NCI-H2171 (cell line): ENCODE measurements at places on chromosomes 6 and 20.

GRCh38 chr6:80134065-80134464, 27.6 kb downstream of the BCKDHB start:
- DNase-seq = no peak

DNA sequence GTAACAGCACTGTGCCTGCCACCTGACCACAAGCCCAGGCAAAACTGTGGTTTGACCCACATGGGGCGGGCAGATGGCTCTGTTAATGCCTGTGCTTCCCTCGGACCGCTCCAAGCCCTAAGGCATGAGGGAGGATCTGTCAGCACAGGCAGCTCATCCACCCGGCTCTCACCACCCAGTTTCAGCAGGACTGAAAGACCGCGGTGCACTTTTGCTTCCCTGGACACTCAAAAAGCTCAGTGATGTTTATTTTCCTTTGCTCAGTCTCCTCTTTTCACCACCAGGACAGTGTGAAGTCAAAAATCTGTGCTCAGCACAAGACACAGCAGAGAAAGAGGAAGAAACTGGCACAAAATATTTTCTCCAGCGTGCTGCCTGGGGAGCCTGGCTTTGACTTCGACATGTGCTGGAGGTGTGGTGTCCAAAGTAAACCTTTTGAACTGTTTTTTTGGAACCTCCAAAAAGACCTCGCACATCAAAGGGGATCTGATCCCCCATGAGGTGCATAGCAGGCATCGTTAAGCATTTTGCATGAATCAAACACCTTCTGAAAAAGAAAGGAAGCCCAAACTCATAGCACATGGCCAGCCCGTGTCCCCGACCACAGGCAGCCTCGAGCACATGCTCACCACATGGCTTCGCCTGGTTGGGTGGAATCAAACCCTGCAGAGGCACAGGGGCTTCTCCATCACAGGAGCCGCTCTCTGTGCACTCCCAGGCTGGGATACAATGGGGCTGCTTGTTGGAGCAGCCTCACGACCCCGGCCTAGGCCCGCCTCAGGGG, 441.7 kb upstream of the JARID2 start:
- no peak for DNase-seq

- no peak for DNase-seq
Observed at GRCh38 chr6:13863699-13864155, 49.4 kb upstream of the MCUR1 start.

DNA sequence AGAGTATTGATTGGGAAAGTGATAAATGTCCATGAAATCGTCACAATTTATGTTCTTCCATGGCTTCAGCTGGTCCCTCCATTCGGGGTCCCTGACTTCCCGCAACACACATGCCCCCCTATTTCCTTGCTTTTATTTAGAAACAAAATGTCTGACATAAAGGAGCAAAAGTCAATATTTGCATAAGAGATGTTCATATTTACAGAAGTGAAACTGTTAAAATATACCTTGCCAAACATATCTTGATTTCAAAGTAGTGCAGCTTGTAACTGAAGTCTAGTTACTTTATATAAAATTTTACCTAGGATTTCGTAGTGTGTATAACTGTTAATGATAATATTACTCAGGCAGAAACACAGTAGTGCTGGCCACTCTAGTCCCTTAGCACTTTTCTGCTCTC, 548.9 kb upstream of the ADGRB3 start:
- no peak for DNase-seq
